Stimulated activated CD8-positive, alpha-beta memory T cell treated with anti-CD3 and anti-CD28 coated beads, Interleukin-12 subunit alpha, Interleukin-12 subunit beta, amount 100 ng/mL, for 1 hour (primary cell): ENCODE measurements at places on chromosomes 7 and 10.

GRCh38 chr10:63478564-63478963, 12.8 kb upstream of the JMJD1C start:
- DNase-seq, result no peak

GRCh38 chr10:81696609-81697388, 178.2 kb upstream of the NRG3 start:
- DNase-seq, result no peak

- DNase-seq, result no peak
Observed at GRCh38 chr7:112152186-112152585, 54.0 kb downstream of the DOCK4 start.

- no peak for DNase-seq
Observed at GRCh38 chr10:10629512-10629911, 388.2 kb upstream of the CELF2 start.
